ENCODE measurements at places on chromosomes 3 and 15.

GRCh38 chr3:102081572-102082289 lies 232.4 kb downstream of the NFKBIZ start:
- DNase-seq, result no peak

- DNase-seq, result no peak
These were observed 27.6 kb downstream of the SLC28A1 start for GRCh38 chr15:84911879-84912660.

DNA sequence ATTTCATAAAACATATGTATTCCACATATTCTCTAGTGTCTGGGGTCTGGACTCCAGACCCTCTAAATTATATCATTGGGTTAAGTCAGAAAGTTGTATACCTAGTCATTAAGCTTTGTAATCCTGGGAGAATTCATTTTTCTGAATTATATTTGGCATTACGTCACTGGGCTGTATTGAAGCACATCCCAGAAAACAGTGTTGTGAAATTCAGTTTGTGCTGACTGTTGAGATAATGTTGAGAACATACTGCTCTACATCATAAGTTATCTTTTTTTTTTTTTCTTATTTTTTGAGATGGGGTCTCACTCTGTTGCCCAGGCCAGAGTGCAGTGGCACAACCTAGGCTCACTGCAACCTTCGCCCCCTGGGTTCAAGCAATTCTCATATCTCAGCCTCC lies 153.1 kb upstream of the STT3B start:
- DNase-seq, result no peak

DNA sequence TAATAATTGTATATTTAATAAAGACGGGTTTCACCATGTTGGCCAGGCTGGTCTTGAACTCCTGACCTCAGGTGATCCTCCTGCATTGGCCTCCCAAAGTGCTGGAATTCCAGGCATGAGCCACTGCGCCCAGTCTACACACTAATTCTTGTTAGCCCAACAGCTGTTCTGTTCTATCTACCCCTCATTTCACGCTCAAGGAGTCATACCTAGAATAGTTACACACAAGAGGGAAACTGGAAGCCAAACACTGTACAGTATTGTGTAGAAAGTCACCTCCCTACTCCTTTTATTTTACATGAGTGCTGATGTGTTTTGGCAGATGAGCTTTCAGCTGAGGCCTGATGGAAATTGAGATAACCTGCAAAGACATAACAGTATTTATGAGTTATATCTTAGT lies 13.4 kb upstream of the CTDSPL2 start:
- no peak for DNase-seq

DNA sequence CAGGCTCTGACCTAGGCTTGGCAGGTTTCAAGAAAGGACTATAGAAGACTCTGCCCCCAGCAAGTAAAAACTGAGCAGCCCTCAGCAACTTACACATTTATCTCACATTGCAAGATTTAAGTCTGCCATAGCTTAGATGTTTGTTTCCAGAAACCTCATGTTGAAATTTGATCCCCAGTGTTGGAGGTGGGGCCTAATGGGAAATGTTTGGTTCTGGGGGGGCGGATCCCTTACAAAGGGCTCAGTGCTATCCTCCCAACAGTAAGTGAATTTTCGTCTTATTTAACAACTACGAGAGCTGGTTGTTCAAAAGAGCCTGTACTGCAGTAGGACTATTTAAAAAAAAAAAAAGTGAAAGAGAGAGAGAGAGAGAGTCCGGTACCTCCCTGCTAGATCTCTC lies 125.2 kb upstream of the PROK2 start:
- DNase-seq, result no peak

- no peak for DNase-seq
These were observed 28.6 kb upstream of the TSC22D2 start for GRCh38 chr3:150379469-150379868.

DNA sequence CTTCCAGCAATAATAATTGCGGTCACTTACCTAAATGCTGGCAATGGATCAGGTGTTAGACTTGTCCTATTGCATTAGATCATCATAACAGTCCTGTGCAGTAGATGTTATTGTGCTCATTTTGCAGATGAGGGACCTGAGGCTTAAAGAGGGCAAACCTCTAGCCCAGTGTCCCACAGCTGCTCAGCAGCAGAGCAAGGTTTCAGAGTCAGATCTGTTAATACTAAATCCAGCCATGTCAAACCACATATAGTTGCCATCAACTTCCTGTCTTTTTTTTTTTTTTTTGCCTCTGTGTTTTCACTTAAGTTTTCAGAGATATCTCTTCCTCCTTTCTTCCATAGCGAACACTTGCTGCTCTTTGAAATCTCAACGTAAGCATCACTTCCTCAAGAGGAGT lies 12.1 kb downstream of the FEZF2 start:
- DNase-seq, result no peak

DNA sequence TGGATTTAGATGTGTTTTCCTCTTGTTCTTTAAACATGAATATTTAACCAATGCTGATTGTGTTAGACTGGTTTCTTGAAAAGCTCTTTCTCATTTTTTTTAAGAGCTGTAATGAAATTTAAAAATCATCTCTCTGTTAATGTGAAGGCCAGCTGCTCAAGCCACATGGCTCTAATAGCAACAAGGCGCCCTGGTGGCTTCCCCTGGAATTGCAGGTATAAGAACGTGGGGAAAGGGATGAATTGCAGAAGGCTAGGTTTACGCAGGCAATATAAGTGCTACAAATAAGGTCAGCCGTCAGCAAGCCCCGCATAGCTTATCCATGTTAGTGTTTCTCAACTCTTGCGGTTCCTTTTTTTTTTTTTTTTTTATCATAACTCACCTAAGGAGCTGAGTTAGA lies 108.5 kb downstream of the SAMMSON start:
- DNase-seq, result no peak

Measured in NCI-H1694 treated with DMSO at 0.1 percent for 48 hours (cell line).